NCI-H524 (cell line): ENCODE measurements at places on chromosomes 6 and 20.
A peak's percentile ranks its signal among the peaks of the same experiment; 100 is the strongest.

DNA sequence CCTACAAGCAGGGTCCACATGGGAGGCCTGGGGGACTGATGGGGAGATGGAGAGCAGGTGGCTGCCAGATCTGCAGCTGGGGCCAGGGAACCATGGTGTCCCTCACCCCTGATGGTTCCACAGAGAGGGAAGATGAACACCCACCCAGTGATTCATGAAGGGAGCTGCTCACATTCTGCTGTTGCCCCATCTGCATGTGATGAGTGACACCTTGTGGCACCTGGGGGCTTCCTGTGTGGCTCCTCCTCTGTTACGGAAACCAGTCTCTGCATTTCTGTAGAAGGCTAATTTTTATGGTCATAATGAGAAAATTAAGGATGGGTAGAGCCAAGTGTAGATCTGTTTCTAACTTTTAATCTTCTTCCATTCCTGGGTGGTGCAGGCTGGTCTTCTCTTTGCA is 217.1 kb downstream of the SMOC2 start:
- peak; percentile 33 for DNase-seq

- DNase-seq = peak; percentile 87
Measured at GRCh38 chr6:139905404-139906052, 531.1 kb upstream of the CITED2 start.

- no peak for DNase-seq
Measured at GRCh38 chr6:117396228-117396627, 29.5 kb downstream of the ROS1 start.

DNA sequence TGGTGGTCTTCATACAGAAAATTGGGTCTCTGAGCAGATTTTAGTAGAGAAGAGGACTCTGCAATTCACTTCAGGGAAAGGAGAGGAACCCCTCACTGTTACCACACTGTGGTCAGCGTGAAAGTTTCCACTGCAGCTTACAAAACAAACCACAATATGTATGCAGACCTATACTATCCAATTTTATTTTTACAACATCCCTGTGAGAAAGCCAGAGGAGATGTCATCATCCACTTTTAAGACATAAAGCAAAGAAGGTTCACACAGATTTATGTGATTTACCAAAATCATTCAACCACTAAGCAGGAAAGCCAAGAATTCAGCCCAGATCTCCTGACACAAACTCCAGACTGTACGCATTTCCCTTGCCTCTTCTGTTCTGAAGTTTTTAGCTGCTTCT is 442.4 kb downstream of the FRK start:
- no peak for DNase-seq

DNA sequence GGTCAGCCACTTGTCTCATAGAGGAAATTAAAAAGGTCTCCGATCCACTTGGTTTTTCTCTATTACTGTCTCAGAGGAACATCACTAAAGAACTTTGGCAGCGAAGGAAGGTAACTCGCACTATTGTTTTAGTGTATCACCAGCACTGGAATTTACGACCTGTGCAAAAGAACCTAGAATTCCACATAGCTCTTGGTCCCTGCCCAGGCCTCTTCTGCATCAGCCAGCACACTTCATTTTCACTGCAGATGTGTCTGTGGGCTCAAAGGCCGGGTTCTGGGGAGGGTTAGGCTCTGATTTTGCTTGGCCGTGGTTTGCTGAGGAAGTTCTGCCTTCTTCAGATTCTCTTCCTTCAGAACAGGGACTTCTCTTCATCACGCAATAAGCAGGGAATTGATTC is 102.8 kb upstream of the TMEM181 start:
- DNase-seq = peak; percentile 18

- DNase-seq = no peak
Measured at GRCh38 chr6:89073014-89073620, 7.4 kb upstream of the PNRC1 start.

- DNase-seq = no peak
Measured at GRCh38 chr6:20365456-20365855, 36.2 kb upstream of the E2F3 start.

GRCh38 chr6:144757730-144758129 is 472.6 kb downstream of the UTRN start:
- DNase-seq = peak; percentile 43

- DNase-seq = no peak
Measured at GRCh38 chr6:148497257-148497656, 154.6 kb downstream of the SASH1 start.

GRCh38 chr20:47167846-47168245 is 188.7 kb downstream of the ZMYND8 start:
- no peak for DNase-seq

- DNase-seq = no peak
Measured at GRCh38 chr6:75280131-75280855, 4.3 kb downstream of the TMEM30A start.

DNA sequence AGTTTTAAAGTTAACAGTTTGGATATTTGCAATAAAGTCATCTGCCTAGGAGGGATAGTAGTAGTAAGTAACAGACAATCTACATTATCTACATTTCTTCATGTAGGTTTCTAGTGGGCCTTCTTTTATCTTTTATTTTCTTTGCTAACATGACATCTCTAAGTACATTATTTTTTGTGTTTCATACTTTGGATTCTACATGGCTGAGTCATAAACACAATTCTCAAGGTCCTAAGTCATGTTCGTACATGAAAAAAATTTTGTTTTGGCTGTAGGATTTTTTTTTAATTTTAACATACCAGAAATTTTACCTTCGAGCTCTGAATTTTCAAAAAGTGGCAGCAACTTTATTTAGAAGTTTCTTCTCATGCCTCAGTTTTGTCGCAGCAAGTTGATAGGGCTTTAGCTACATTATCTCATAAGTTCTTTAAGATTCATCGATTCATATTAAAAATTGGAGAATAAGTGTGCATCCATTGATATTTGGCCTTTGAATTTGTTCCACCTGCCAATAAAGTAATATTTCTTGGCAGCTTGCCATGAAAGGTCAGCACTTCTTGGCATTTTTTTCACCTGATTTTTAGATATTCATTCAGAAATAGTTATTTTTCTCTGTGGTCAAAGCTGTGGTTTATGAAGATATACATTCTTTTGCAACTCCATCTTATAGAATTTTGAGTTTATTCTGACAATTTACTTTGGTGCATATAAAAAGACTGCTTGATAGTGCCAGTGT is 146.2 kb downstream of the GRIK2 start:
- no peak for DNase-seq

DNA sequence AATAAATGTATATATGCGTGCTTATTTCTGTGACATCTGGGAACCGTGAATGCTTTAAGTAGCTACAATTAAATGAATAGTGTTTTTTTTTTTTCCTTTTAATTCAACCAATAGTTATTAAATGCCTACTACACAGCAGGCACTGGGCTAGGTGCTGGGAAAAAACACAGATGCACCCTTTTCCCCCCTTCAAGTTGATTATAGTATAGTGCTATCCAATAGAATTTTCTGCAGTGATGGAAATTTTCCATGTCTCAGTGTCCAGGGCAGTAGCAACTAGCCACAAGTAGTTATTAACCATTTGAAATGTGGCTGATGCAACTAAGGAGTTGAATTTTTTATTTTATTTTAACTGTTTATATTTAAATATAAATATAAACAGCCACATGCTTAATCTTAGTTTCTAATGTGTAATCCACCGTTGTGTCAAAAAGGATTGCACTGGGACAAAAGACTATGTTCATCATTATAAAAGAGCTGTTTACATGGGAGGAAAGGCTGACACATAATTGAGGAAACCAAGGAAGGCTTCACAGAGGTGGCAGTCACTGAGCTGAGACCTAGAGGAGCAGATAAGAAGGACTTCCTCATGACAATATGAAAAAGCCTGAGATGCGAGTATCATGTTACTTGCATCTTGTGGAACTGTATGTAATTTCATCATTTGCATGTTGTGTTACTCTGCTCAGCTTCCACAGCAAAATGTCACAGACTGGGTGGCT is 261.2 kb upstream of the PLCB4 start:
- no peak for DNase-seq

- DNase-seq = no peak
Measured at GRCh38 chr6:140897804-140898573, 1234.7 kb upstream of the GJE1 start.

DNA sequence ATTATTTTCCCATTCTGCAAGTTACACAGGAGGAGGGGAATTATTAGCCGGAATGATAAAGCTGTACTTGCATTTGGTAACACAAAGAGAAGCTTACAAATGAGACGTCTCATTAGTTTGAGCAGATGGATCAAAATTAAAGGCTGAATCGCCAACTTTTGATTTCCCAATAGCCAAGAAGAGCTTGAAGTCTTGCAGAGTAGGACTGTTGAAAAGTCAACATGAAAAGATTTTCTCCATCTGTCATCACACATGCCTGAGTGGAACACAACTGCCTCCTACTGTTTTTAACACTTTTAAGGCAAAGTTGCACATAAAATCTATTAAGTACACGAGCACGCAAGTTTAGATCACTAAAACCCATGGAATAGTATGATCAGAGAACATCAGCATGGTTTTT is 176.2 kb downstream of the ASCC3 start:
- peak; percentile 3 for DNase-seq

DNA sequence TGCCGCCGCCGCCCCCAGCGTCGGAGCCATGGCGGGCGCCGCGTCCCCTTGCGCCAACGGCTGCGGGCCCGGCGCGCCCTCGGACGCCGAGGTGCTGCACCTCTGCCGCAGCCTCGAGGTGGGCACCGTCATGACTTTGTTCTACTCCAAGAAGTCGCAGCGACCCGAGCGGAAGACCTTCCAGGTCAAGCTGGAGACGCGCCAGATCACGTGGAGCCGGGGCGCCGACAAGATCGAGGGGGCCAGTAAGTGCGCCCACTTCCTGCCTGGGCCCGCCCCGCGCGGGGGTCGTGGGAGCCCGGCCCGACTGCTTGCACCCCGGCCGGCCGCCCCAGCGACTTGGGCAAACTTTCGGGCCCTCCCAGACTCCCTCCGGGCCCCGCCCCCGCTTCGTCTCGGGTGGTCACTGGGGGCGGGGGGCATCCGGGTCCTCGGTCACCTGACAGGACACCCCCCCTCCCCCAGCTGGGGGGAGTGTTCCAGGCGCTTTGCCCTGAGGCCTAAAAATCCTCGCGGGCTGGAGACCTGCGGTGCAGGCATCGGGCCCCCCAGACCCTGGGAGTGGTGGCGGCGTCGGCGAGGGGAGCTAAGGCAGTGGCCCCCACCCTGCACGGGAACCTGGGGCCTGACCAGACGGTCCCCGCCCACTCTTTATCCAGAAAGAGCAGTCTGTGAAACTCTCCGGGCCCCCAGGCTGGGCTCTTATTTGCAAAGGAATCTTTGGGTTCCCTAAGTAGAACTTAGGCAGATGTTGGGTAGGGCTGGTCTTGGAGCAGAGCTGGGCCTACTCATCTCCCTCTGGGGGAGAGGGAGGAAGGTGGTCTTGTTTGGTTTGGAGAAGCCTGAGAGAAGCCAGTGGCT is 501 bp downstream of the PLCG1 start:
- DNase-seq = peak; percentile 39

DNA sequence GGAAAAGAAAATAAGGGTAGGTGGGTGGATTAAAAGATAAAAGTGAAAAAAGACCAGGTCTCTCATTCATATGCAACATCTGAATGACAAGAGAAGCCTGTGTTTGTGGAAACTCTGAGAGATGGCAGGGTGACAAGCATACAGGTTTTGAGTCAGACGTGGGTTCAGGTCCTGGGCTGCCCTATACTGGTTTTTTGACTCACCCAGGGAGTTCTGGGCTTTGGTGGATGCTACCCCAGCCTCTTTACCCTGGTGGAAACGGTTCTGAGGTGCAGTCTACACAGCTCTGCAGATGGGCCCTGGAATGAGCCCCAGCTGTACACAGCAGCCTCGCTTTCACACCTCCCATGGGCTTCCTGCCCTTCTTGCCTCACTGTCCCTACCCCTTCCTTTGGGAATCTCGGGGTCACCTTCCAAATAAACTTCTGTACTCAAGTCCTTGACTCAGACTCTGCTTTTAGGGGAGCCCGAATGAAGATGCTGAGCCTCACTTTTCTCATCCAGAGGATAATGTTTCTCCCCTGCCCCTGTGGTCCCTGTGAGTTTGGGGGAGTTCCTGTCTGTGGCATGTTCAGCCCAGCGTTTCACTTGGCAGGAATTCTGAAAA is 77.7 kb upstream of the CLDN20 start:
- no peak for DNase-seq

DNA sequence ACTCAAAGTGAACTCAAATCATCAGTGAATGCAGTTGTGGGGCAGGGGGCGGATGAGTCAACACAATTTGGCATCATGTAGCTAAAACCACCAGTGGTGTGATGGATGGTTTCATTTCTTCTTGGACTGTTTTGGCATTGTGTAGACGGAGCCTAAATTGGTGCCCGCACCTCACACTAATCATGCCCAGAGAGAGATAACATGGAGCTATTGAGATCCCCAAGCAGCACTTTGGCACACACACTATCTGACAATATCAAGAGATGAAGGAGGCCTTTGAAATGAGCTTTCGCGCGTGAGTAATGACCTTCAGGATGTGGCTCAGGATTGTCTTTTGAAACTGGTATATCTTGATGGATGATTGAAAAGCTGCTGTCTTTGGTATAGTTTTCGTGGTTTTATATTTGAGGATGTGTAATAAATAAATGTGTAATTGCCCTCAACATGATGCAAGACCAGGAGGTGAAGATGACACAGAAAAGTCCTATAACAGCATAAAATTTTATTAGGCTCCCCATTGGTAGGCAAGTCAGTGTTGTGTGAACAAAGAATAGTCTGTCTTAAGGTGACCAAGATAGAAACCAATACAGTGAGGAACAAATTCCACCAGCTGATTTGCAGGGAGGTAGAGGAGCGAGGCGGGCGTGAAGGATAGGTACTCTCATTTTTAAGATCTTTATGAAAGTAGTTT is 174.2 kb downstream of the TSHZ2 start:
- DNase-seq = no peak

- no peak for DNase-seq
Measured at GRCh38 chr6:112562301-112563231, 215.4 kb downstream of the RFPL4B start.

- DNase-seq = no peak
Measured at GRCh38 chr6:106253731-106254130, 71.8 kb downstream of the ATG5 start.

DNA sequence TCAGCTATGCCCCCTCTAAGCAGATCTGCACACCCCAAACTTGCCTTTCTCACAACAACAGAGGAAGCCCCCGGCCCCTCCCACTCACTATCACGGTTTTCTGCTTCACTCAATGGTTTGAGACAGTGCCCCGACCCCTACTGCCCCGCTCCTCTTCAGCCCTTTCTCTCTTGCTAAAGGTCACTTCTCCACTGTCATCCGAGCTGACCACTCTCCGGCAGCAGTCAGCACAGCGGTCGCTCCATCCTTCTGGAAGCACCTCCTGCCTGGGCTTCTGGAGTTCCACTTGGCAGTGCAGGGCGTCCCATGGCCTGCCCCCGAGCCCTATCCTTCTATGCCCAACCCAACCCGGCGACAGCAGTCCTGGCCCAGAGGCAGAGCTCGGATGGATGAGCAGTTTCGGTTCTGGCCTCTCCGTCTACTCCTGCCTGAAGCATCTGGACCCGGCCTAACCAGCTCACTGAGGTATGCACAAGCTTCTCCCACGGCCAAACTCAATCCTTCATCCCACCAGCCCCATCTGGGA is 4.1 kb downstream of the CTSZ start:
- no peak for DNase-seq

DNA sequence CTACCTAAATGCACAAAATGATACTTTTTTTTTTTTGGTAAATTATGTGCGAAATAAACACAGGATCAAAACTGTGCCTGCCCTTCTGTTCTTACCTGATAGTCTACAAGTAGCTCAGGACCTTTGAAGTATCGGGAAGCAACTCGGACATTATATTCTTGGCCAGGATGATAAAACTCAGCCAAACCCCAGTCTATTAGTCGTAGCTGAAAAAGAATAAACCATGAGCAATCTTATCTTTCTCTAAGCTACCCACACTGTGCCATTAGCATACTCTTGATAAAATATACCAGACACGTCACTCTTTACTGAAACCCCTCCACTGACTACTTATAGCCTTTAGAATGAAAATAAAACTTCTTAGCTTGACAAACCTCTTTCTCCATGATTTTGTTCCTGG is 29.8 kb upstream of the TBC1D20 start:
- no peak for DNase-seq
